ENCODE measurements at places on chromosomes 6 and 20.
A peak's percentile ranks its signal among the peaks of the same experiment; 100 is the strongest.

DNA sequence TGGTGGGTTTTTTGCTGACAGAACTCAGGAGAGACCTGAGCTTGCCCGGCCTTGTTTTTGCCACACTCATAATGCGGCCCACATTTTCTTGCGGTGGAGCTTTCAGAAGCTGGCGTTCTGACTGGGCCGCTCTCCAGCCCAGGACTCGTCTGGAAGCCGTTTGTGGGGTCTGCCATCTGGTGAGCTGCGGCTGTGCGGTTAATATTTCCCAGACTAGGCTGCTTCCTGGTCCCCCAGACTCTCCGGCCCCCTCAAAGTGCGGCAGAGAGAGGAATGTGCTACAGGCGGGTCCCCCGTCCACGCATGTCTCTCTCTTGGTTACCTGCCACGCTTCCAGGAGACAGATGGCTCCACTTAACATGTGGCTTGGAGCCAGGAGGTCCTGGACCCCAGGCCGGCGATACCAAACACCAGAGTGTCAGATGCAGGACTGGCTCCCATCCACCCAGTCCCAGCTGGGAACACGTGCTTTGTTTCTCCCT lies 128.9 kb upstream of the PMEPA1 start:
- no peak for DNase-seq

DNA sequence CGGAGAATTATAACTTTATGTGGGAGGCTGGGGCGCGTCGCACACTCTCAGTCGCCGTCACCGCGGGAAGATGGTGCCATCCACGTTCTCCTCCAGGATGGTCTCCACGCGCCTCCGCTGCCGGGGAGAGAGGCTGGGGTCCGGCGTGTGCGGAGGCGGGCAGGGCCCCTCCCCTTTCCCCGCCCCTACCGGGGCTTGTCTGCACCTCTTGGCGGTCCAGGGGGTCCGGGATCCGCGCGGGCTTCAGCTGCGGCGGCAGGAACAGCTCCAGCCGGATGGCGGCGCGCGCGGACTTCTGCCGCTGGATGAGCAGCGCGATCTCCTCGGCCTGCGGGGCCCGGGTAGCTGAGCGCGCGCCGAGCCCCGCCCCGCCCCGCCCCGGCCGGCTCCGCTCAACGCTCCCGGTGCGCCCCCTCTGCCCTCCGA lies 807 bp downstream of the LKAAEAR1 start:
- peak; percentile 82 for DNase-seq

GRCh38 chr6:136225496-136225895 lies 24.6 kb downstream of the MTFR2 start:
- peak; percentile 39 for DNase-seq

DNA sequence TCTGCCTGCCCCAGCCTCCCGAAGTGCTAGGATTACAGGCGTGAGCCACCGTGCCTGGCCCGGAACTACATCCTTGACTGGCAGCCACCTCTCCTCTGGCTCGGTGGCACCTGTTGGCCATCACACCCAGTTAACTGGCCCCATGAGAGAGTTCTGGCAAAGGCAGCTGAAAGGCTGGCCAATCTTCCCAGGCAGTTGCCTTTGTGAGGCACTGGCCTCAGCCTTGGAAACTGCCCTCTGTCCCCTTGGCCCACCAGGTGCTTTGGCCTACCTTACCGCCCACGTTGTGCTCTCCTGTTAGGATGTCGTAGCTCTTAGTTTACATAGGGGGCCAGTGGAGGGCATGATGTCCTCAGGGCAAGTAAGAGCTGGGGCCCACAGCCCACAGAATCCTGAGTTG lies 9.6 kb upstream of the MANBAL start:
- no peak for DNase-seq

DNA sequence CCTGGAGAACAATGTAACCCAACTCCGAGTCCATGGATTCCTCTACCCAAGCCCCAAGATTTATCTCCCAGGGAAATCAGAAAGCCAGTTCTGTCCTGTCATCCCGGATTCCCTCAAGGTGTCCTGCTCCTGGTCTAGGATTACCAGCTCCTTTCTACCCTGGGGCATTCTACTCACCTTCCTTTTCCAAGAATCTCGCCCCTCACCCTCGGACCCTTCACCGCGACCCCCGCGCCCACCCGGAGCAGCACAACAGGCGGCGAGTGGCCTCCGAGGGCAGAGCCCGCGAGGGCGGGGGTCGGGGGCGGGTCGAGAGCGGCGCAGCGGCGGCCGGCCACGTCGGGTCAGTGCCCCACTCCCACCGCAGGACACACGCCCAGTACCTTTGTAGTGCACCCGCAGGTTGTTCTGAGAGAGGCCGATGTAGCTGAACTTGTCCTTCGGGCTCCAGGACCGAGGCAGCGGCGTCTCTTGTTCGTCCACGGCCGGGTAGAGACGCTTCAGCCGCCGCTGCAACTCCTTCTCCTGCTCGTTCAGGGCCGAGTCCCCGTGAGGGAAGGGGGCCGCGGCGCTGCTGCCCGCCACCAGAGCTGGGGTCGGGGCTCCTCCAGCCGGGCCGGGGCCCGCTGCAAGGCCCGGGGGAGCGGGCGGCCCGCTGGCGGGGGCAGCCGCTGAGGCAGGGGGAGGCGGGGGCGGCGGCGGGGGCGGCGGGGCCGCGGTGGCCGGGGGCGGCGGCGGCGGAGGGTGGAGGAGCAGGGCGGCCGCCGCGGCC lies 897 bp downstream of the RANBP9 start:
- no peak for DNase-seq

DNA sequence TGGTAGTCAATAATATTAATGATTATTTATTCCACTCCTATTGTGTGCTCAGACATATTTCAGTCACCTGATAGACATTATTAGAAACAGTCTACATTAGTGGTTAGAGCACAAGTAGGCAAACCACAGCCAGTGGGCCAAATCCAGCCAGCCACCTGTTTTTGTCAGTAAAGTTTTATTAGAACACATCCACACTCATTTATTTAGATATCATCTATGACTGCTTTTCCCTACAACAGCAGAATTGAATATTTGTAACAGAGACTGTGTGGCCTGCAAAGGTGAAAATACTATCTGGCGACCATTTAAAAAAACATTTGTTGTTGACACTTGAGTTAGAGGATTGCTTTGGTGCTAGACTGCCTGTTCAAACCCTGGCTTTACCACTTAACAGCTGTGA lies 220.0 kb upstream of the ZFP64 start:
- DNase-seq, result no peak

GRCh38 chr6:109165392-109165974 lies 70.2 kb downstream of the CEP57L1 start:
- DNase-seq, result peak; percentile 60

DNA sequence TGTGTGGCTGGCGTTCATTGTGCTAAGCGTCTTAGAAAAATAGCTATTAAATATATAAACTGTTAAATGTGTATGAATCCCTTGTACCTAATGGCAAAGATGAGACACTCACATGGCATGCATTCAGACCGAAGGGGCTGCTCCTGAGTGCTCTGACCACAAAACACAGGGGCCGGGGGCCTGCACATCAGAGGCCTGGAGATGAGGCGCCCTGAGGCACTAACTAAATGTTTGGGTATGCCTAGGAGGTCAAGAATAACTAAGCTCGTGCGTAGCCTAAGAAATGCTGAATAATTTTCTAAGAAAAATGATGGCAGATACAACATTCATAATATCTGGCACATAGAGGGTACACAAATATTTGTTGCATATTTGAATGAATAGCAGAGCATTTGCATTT lies 92.5 kb downstream of the PSMB1 start:
- no peak for DNase-seq

Data from epithelial cell of esophagus (primary cell).